ENCODE measurements at places on chromosomes 16 and 17.

DNA sequence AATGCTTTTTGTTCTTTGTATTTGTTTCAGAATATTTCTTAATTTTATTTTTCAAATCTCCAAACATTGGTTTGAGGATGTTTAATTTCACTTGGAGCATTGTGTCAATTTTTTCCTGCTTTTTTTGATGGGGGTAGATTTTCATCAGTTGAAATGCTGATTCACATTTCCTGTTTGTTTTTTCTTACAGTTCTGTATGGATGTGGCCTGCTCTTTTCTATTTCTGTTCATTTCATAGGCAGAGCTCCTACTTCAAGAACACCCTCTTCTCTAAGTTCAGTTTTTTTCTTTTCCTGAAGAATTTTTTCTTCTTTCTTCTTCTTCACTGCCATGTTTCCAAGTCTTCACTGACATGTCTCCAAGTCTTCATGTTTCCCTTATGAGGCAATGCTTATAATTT lies 8.8 kb downstream of the MBTD1 start:
- DNase-seq = no peak

DNA sequence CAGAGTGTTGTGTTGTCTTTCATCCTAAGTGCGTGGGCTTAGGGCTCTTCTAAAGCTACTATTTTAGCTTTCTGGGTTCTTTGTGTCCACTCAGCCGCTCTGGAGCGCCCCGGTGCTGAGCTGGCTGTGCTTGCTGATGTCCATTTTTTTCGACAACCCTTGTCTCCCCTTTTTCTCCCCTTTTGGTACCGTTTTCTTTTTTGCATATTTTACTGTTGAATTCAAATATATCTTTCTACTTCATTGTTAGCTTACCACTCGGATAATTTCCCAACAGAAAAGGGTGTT lies 1.2 kb downstream of the SRRM2 start:
- no peak for DNase-seq

GRCh38 chr16:19119564-19119963 lies 5.8 kb downstream of the ITPRIPL2 start:
- DNase-seq = no peak

- DNase-seq = no peak
Measured at GRCh38 chr16:83248735-83249463, 558.9 kb upstream of the HSBP1 start.

GRCh38 chr16:51222016-51222415 lies 70.9 kb upstream of the SALL1 start:
- DNase-seq = no peak

DNA sequence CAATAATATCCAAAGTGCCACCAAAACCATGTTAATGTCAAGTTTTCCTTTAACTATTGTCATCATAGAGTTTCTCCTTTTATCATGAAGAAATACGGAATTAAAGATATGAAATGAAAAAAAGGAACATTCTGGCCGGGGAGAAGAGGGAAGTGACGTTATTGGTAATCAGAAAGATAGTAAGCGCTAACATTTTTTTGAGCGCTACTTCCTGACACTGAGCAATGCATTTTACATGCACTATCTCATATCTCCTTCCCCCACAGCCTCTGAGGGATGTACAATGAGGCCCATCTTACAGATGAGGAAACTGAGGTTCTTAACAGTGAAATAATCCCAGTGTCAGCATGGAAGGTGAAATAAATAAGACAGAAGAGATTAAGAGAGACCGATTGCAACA lies 410.9 kb downstream of the SOX9 start:
- no peak for DNase-seq

GRCh38 chr17:47224966-47225365 lies 15.8 kb downstream of the MYL4 start:
- DNase-seq = no peak

DNA sequence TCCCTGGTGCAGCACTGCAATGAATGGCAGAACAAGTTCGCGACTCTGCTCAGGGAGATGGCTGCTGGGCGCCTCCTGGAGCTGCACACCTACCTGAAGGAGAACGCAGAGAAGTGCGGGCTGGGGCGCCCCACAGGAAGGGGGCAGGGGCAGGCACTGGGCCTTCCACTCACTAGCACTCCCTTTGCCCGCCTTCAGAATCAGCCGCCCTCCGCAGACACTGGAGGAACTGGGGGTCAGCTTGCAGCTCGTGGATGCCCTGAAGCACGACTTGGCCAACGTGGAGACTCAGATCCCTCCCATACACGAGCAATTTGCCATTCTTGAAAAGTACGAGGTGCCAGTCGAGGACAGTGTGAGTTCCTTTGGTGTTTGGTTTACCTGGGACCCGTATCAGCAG lies 46.4 kb downstream of the DNAH2 start:
- DNase-seq = no peak

DNA sequence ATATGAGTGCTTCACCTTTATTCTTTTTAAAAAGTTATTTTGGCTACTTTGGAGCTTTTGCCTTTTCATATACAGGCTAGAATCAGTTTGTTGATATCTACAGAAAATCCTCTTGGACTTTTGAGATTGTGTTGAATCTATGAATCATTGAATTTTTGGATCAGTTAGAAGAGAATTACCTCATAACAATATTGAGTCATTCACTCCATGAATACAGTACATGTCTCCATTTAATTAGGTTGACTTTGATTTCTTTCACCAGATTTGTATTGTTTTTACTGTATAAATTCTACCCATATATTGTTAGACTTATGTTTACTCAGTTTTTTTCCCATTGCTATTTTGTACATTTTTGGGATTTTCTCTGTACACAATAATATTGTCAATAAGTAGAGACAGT lies 54.4 kb downstream of the TAOK1 start:
- DNase-seq = no peak

DNA sequence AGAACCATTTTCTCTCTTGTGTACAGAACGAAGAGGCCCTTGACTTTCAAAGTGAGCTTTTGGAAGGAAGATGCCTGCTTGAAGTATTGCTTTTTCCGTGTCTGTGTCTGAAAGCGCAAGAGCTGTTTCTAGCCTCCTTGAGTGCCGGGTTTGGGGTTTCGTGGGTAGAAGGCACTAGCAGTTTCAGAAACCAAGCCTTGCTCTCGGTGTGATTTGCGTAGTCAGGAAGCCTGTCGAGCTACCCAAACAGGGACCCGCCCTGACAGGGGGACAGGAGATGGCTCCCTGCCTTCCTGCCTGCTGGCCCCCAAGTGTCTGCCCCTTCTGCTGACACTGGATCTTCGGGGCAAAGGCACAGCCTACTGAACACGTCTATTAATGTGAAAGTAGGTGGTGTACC lies 322.0 kb downstream of the MAF start:
- DNase-seq = no peak

DNA sequence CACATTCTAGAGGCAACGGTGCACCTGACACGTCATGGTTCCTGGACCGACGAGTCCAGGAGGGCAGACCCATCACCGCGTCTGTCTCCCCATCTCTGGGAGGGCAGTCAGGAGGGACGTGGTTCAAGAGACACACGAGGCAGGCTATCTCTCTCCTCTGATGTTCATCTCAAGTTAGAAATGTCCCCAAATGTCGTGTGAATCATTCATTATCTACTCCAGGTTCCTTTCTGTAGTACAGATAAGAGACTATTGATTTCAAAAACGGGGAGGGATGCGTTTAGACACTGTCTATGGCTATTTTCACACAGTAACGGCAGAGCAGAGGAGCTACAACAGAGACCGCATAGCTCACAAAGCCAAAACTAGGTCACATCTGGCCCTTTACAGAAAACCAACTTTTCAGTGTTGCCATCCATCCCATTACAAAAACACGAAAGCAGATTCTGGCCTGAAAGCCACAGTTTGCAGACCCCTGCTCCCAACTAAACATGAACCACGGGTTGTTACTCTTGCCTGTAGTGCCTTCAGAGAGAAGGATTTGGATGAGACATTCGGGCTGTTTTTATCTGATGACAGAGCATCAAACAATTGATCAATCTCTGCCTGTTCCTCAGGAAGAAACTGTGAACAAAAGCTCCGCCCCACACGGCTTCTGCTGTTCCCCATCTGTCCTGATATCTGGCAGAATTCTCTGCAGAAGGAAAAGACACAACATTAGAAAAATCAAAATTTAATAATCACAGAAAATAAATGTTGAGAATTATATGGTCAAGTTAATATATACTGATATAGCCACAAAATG lies 6.8 kb downstream of the MEAK7 start:
- no peak for DNase-seq

DNA sequence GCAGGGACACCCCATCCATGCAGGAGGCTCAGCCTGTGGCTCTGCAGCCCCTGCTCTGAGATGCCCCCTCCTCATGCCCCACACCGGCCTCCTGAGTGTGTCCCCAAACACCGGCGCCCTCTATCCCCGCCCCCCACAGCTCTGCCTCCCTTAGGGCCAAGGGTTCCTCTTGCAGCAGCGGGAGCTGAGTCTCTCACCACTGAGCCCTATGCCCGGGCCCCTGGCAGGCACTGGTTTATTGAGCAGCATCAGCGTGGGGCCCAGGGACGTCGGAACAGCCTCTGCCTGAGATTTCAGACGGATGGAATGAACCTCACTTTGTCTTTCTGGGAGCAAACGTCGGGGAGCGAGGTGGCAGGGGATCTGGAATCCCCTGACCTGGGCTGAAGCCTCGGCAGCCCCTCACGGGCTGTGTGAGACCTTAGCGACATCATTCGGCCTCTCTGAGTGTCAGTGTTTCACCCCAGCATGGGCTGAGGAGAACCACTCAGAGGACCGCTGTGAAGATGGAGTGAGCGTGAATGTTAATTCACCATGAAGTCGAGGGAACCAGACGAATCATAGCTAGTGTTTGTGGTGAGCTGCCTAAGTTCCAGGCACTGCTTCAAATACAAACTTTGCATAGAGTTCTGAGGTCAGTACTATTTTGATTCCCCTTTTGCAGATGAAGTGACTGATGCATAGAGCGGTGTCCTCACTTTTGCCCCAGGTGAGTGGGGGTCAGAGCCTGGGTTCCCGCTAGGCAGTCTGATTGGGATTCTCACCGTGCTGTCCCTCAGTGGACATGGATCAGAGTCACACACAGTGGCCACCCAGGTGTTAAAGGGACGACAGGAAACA lies 5.3 kb upstream of the C16orf74 start:
- no peak for DNase-seq

DNA sequence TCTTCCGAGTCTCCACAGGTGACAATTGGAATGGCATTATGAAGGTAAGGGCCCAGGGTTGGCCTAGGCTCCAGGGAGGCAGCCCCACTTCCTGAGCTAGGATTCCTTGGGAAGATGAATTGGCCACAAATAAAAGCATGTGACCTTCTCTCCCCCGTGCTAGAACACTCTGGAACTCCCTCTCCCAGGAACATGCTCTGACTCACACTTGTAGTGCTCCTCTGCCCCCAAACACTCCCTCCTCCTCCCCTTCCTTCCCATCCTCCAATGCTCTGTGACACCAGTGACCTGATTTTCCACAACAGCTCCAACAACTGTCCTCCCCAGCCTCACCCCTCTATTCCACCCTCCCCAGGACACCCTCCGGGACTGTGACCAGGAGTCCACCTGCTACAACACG lies 16.4 kb upstream of the ABCC3 start:
- no peak for DNase-seq

- DNase-seq = no peak
Measured at GRCh38 chr17:33688771-33689170, 395.7 kb upstream of the ASIC2 start.

DNA sequence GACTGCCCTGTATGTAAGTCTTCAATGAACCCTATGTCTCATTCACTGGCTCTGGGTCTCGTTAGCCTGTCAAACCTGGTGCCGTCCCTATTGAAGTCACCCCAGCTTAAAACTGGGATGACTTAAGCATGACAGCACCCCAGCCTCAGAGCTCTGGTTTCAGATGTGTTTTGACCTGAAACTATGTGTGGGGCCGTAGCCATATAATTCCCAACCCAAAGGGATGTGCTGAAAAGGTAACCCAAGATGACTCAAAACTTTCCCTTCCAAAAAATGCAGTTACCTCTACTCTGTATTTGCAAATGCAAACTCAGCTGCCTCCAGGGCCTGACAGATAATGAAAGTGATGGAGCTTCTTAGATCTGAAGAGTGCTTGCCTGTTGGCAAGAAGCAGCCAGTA lies 478.3 kb upstream of the ERCC4 start:
- no peak for DNase-seq

- no peak for DNase-seq
Measured at GRCh38 chr17:9872852-9873251, 32.2 kb downstream of the RCVRN start.

DNA sequence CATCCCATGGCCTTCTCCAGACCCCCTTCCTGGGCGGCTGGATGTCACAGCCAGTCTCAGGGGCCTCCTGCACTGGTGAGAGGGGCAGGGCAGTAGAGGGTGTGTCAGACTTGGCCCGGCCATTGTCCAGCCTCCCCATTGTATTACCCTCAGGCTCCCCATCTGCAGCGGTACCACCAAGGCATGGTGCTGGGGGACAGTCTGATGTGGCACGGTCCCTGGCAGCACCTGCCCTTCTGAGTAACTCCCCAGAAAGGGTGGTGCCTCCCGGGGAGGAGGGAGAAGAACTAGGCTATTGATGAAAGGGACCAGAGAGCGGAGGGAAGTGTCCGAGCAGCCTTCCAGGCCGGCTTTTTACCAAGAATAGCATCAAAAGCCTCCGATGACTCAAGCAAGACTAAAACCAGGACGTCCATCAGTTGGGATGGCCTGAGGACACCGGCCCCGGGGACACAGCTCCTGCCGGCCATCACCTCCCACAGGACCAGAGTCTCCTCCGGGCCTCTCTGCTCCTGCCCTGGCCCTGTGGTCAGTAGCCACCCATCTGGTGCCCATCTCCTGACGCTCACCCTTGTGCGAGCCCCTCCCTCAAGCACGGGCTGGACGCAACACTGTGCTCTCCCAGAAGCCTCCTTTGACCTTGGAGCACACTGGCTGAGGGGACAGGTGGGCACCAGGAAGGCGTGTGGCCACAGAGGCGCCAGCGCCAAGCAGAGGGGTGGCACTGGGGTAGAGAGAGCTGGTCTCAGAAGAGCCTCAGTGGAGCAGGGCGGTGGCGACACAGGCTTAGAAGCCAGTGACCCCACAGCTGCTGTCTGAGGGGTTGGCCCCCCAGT lies 5.8 kb upstream of the CPNE7 start:
- DNase-seq = no peak

- DNase-seq = no peak
Measured at GRCh38 chr17:27217631-27218030, 76.3 kb upstream of the WSB1 start.

- DNase-seq = no peak
Measured at GRCh38 chr16:56370875-56371659, 54.3 kb downstream of the AMFR start.

DNA sequence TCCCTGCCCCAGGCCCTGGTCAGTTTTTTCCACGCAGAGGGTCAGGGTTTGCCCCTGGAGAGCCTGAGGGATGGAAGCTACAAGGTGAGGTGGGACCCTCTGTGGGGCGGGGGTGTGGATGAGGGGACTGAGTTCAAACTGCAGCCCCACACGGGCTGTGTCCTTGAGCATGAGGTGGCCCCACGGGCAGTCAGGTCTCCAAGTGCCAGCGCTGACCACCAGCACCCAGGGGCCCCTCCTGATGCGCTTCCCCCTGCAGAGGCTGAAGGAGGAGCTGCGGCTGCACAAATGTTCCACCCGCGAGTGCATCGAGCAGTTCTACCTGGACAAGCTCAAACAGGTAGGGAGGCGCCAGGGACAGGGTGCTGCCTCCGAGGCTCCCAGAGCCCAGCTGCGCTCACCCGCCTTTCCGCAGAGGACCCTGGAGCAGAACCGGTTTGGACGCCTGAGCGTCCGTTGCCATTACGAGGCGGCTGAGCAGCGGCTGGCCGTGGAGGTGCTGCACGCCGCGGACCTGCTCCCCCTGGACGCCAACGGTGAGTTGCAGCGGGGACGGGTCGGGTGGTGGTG lies 4.3 kb downstream of the TSR3 start:
- no peak for DNase-seq

All from HEK293T (cell line).